ENCODE measurements at places on chromosomes 13 and 19. TPM values are rescaled to one million over a fixed set of nuclear protein-coding genes. Genes with fewer than 3 reads are reported as not detected.

DNA sequence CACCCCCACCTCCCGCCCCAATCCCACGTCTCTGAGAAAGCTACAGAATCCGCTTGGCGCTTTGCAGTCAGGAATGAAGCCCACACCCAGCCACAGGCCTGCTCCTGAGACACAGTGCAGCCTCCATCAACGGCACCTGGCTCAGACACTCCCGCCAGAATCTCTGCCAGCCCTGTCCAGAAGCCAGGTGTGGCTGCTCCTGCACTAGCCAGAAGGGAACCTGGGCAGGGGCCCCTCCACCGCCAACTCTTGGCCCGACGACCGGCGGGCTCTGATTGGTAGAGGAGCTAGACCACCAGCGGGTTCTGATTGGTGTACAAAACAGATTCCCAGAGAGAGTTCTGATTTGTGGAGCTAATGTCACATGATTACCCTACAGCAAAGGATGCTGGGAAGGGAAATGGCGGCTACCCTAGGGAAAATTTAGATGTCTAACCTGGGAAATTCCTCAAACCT is 2.9 kb upstream of the PPP6R1 start:
- H3K4me1 ChIP-seq = peaks cover 7% of the 10 kb centered on the region
- no peak overlapping the region for H3K4me3 ChIP-seq

DNA sequence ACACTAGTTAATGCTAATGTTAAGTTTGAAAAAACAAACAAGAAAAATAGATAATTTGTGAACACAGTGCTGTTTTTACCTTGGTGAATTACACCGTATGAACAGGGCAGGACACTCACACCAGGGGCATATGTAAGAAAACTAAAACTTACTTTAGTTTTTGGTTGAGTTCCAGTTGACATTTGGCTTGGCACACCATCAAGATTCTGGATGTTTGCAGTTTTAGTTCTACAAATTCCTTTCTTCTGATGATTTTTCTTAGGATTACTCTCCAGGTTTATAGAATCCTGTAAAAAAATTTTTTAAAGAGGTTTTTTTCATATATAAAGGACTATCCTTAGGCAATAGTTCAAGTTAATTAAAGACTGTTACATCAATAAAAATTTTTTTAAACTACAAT is 238.5 kb upstream of the STARD13 start:
- H3K27me3 ChIP-seq = no peaks in the 10 kb centered on the region
- no peaks in the 10 kb centered on the region for H3K4me1 ChIP-seq
- DNase-seq = no peak
- H3K27ac ChIP-seq = no peak overlapping the region
- no peaks in the 10 kb centered on the region for H3K36me3 ChIP-seq
- no peak overlapping the region for H3K4me3 ChIP-seq

- DNase-seq = no peak
- no peaks in the 10 kb centered on the region for H3K27me3 ChIP-seq
- no peak overlapping the region for H3K27ac ChIP-seq
- peaks cover 10% of the 10 kb centered on the region for H3K4me1 ChIP-seq
Measured at GRCh38 chr13:110942248-110942981, 27.5 kb upstream of the ANKRD10 start.

DNA sequence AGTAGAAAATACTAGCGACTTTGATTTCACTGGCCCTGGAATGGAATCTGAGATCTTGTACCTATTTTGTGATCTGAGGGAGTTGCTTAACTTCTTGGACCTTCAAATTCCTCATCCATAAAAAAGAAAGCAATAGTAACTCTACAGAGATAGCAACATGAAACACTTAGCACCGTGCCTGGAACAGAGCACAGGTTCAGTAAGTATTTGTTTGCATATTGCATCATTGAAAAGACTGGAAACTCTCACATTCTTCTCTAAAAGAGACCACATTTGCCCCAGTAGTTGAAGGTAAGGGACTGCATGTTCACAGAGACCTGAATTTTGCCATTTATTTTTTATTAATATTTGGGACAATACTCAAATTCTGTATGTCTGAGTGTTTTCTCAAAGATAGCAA is 358.1 kb downstream of the COG6 start:
- no peaks in the 10 kb centered on the region for H3K4me1 ChIP-seq
- no peaks in the 10 kb centered on the region for H3K36me3 ChIP-seq
- H3K27me3 ChIP-seq = no peaks in the 10 kb centered on the region
- no peak for DNase-seq
- no peak overlapping the region for H3K4me3 ChIP-seq
- H3K27ac ChIP-seq = no peak overlapping the region

DNA sequence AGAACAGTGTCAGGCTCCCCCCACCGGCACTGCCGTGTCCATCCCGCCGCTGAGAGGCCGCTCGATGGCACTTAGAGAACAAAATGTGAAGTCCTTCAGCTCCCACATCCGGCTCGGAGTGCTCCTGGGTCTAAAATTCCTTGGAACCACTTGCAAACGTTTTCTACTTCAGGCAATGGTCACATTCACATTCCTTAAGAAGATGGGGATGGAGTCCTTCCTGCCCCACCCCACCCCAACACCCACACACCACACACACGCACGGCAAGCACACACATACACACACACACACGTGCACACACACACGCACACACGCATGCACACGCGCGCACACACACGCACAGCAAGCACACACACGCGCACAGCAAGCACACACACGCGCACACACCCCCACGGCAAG is 83.4 kb downstream of the SOX1 start:
- no peaks in the 10 kb centered on the region for H3K27me3 ChIP-seq
- no peak overlapping the region for H3K4me3 ChIP-seq
- no peak overlapping the region for H3K27ac ChIP-seq
- H3K4me1 ChIP-seq = no peaks in the 10 kb centered on the region
- H3K36me3 ChIP-seq = no peaks in the 10 kb centered on the region

- no peaks in the 10 kb centered on the region for H3K36me3 ChIP-seq
- no peak overlapping the region for H3K4me3 ChIP-seq
- no peaks in the 10 kb centered on the region for H3K27me3 ChIP-seq
Measured at GRCh38 chr19:35937345-35938281, 1.4 kb downstream of the LRFN3 start.

GRCh38 chr19:12687496-12688196 is at the start of gene GNG14:
GNG14 (plus strand) TSS chr19:12687998; CDS start chr19:12688049, 51 bp downstream.
- no peak within 1 kb of the TSS for H3K27ac ChIP-seq
- no peaks in the 10 kb centered on the region for H3K4me1 ChIP-seq
- no peaks in the 10 kb centered on the region for H3K27me3 ChIP-seq
- H3K4me3 ChIP-seq = no peak within 1 kb of the TSS
- no peak for DNase-seq

GRCh38 chr13:69556540-69557196 is 551.0 kb upstream of the ATXN8OS start:
- no peak overlapping the region for H3K4me3 ChIP-seq
- H3K27me3 ChIP-seq = no peaks in the 10 kb centered on the region
- no peaks in the 10 kb centered on the region for H3K36me3 ChIP-seq
- no peaks in the 10 kb centered on the region for H3K4me1 ChIP-seq
- no peak for DNase-seq

- no peaks in the 10 kb centered on the region for H3K36me3 ChIP-seq
- no peak overlapping the region for H3K4me3 ChIP-seq
- H3K27ac ChIP-seq = no peak overlapping the region
- no peaks in the 10 kb centered on the region for H3K27me3 ChIP-seq
- no peak for DNase-seq
- no peaks in the 10 kb centered on the region for H3K4me1 ChIP-seq
Measured at GRCh38 chr19:57773488-57773887, 4.0 kb downstream of the ZNF586 start.

- H3K4me1 ChIP-seq = peaks cover 58% of the 10 kb centered on the region
- DNase-seq = peak; percentile 97
- peak overlapping the region; percentile 24 for H3K4me3 ChIP-seq
- no peaks in the 10 kb centered on the region for H3K36me3 ChIP-seq
- H3K27me3 ChIP-seq = no peaks in the 10 kb centered on the region
Measured at GRCh38 chr19:2041683-2042484, 9.2 kb downstream of the MKNK2 start.

The GNG7 gene
- total RNA-seq = 38.7 TPM

The ERICH4 gene
- total RNA-seq = 1.8 TPM

The CYP2A6 gene
- total RNA-seq = not detected

The NOTCH3 gene
- 16.8 TPM for total RNA-seq

Measured in testis (tissue), 5 donors.